ENCODE measurements at places on chromosomes 11 and 22.

DNA sequence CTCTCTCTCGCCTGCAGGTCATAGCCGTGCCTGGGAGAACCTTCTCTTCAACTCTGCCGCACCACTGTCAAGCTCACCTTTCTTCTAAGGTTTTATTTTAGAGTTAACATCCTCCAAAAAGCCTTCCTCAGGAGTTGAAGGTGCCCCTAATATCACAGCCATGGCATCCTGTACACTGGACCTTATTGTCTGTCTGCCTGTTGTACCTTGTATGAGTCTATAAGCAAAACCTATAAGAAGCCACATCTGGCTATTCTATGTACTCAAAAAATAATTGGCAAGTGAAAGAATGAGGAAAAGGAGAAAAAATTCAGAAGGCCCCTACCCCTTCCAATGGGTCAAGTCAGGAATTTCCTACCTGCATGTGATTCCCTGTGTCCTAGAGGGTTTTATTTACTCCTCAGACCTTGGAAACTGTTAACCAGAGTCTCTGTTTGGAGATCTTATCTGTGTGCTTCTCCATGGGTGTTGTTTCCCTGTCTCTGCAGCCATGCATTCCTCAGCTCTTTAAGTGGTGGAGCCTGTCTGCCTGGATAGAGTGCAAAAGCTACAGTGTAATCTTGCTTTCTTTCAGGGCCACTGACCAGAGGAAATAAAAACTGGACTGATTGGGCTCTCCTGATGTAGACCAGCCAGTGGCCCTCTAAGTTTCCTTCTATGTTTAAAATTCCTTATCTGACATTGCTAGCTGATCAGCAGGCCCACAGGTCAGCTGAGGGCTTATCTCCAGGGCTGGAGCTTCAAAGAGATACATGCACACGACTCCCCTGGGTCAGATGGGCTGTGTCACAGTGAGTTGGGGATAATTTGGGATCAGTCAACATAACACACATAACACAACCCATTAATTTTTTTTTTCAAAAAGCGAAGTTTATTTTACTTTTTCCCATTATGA lies 37.6 kb upstream of the TMEM135 start:
- DNase-seq = no peak

GRCh38 chr11:134866215-134866614 lies 454.2 kb upstream of the B3GAT1 start:
- no peak for DNase-seq

DNA sequence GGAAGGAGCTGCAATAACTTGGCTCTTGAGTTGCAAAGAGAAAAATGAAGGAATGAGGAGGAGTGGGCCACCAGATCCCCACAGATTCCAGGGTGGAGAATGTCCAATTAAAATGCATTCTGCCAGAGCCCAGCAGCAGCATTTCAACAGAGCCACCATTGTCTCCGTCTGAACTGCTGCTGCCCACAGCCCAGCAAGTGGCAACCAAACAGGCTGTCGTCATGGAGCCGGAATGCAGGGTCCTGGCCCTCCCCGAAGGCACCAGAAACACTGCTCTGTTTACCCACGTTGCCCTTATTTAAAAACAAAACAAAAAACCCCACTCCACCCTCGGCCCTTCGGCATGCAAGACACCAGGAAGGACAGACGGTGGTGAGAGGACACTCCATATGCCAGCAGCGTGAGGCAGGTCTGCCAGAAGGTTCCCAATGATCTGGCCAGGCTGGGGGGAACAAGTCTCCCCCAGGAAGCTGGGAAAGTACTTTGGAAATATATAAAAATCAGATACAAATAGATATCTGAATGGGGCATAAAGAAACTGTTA lies 32.5 kb downstream of the PLEKHA7 start:
- DNase-seq = peak; percentile 29

DNA sequence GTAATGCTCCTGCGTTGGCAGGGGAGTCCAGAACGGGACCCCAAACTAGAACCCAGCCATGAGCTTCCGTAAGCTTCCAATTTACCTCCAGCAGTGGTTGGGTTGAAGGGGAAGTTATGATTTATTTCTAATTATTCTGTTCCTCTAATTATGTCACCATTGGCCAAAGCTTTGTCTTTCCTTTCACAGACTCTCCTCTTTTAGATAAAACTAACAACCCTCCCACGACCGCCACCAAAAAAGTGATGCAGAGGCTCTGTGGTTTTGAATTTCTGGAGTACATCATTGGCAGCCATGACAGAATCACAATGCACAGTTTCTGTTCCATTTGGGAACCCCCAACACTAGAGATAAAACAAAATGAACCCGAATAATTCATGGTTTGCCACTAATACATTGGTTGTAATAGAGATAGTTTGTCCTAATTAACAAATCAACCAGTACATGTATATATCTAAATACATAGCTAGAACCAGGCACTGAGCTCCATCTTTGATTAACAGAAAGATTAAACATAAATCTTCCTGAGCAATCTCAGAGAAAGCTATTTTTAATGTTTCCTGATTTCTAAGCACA lies 64.3 kb downstream of the ETS1 start:
- DNase-seq = no peak

- no peak for DNase-seq
Observed at GRCh38 chr11:118914178-118914918, 11.4 kb downstream of the BCL9L start.

DNA sequence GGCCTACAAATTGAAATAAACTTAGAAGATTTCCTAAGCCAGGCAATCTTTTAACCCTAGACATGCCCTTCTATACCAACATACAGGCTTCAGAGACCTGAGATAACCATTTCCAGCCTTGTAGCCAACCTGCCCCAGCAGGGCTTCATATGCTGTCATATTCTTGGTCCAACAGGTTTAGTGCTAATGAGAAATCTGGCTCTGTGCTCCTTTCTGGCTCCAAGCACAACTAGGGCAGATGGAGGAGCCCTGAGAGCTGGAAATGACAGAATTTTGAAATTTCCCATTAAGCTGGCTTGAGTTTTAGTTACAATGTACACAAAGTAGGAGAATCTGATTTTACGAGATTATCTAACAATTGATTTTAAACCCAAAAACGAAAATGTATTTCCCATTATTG lies 323.0 kb upstream of the CCDC90B start:
- no peak for DNase-seq

DNA sequence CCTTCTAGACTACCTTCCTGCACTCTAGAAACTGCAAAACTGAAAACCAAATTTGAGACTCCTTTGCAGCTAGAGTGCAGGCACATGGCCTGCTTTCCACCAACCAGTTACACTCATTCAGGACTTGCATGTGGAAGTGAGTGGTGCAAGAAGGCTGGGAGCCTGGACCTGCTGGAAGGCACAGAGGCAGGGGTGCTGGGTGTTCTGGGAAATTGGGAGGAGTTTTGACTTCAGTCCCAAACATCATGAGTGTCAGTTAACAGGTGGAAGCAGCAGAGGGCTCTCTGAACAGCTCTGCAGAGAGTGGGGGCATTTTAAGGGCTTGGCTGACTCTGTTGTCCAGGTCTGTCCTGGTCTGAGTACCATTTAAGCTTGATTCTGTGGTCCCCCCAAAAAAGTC lies 49.3 kb upstream of the SYT13 start:
- DNase-seq = peak; percentile 36

DNA sequence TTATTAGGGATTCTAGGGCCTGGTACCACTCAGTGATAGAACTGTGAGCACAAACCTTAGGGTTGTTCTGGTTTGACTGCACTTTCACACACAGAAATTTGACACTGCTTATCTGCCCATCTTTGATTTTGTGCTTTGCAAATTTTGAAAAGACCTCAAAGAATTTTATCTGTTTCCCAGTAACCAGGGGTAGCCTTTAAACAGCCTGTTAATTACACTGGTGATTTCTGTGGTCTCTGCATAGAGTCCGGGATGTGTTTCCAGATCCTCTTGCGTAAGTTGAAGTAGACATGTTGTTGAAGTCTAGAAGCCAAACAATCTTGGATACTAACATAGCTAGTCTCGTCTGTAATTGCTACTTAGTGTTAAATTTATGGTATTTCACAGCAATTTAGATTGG lies 75.3 kb downstream of the C22orf31 start:
- DNase-seq = no peak

DNA sequence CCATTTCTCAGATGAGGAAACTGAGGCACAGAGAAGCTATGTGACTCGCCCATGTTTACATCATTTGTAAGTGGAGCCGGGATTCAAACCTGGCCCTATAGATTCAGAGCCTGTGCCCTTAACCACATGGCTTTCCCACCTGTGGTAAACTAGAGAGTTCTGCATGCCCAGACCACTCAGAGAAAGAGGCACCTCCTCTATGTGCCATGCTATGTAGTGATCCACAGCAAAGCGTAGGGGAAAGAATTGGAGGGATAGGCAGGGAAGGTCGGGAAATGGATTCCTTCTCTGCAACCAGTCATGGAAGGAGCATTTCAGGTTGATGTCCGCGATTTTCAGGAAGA lies 15.4 kb upstream of the POU2AF2 start:
- no peak for DNase-seq

DNA sequence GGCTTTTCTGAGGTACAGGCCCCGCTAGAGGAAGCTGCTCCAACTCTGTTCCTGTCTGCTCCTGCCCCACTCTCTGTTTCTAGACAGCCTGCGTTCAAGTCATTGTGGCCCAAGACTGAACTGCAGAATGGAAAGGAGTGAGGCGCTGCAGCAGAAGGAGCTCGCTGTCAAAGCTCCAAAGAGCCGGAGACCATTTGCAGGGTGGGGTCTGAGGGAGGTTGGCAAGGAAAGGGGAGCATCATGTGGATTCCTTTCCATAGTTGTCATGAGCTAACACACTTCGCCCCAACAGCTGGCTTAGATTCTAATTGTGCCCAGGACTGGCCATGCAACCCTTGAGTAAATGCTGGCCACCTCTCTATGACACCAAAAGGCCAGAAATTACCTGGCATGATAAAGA lies 18.8 kb downstream of the APOL4 start:
- no peak for DNase-seq

GRCh38 chr11:69380921-69381581 lies 87.1 kb downstream of the MYEOV start:
- DNase-seq = no peak

GRCh38 chr22:45321827-45322226 lies 12.1 kb downstream of the FAM118A start:
- no peak for DNase-seq

GRCh38 chr11:26105762-26106423 lies 226.0 kb upstream of the ANO3 start:
- DNase-seq = no peak

GRCh38 chr11:48011798-48012391 lies 31.5 kb downstream of the PTPRJ start:
- no peak for DNase-seq

DNA sequence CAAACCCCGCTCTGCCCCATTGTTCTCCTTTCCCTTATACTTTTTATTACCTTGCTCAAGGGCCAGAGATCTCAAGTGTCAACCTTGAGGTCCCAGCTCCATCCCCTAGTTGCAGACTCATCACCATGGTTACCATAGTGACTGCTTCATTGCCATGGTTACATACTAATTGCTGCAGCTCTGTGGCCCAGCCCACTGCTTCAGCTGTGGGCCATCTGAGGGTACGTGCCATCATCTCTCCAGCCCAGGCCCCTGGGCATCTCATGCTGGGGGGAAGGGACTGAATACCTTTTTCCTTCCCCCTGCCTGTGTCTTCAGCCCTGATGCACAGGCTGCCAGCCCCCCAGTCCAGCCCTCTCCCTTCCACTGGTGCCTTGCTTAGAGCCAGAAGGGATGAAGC lies 22.2 kb downstream of the TREH start:
- no peak for DNase-seq

GRCh38 chr22:38830026-38830844 lies 13.6 kb downstream of the NPTXR start:
- no peak for DNase-seq

GRCh38 chr11:94997437-94997836 lies 23.9 kb downstream of the KDM4D start:
- DNase-seq = no peak

DNA sequence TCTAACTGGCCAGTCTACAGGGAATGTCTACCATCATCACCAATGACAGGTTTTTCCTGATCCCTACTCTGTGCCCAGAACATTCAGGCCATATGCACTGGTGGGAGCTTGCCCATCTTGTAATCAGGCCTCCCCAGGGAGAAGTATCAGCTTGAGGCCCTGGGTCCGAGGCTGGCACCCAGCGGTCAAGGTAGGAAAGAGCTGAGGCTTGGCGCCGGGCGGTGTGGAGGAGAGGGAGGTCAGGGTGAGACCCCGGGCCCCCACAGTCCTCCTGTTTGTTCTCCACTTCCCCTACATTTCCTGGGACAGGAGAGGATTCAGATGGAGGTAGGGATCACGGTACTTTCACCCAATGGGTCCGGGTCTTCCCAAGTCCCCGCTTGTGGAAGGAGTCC lies 15.5 kb downstream of the TSKU start:
- DNase-seq = no peak

DNA sequence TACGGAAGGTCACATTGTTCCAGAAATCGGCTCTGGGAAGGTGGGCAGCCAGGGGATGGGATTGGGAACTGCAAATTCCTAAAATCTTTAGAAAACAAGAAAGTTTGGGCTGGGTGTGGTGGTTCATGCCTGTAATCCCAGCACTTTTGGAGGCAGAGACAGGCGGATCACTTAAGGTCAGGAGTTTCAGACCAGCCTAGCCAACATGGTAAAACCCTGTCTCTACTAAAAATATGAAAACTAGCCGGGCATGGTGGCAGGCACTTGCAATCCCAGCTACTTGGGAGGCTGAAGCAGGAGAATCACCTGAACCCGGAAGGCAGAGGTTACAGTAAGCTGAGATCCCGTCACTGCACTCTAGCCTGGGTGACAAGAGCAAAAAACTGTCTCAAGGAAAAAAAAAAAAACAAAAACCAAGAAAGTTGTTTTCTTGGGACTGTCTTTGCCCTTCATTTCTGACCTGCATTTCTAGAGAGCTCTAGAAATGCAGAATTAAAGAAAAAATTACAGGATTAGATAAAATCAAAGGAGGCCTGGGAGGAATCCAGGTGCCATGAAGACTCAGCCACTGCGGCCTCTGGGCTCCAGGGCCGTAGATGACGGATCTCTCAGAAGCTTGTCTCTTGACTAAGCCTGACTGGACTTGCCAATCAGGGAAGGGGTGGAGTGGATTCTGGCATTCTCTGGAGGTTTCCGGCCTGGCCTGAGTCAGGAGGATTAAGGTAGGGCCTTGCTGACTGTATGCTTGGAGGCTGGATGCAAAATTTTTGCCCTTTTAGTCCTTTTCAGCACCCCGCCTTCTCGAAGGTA lies 5.3 kb upstream of the MALAT1 start:
- no peak for DNase-seq

DNA sequence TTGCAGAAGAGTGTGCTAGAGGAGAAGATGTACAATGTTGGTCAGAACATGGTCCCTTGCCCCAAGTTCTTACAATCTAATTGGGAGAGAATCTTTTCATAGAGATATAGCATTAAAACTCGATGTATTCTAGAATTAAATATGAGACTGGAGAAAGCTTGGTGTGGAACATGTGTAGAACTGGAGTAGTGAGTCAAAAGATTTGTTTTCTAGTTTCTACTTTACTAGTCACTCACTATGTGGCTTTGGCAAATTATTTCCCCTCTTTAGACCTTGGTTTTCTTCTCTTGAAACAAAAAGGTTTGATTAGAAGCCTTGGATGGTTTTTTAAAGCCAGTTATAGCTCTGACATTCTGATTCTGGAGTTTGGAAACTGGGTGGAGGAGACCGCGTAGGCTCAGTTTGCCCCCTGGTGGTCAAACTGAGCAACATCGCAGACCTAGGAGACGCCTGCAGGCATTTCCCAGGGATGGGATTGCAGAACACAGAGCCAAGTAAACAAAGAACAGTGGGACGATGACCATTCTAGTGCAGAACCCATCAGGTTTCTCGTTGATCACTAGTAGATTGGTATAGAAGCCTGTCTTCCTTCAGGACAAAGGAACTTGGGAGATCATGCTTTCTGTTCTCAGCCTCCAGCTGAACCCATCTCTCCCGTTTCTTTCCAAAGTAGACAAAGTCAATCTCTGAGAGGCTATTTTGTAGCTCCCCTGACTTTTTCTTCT lies 8.5 kb upstream of the CHRDL2 start:
- DNase-seq = no peak
